Cortex of kidney (tissue), 1 donor: ENCODE measurements at places on chromosomes 6 and 20.

DNA sequence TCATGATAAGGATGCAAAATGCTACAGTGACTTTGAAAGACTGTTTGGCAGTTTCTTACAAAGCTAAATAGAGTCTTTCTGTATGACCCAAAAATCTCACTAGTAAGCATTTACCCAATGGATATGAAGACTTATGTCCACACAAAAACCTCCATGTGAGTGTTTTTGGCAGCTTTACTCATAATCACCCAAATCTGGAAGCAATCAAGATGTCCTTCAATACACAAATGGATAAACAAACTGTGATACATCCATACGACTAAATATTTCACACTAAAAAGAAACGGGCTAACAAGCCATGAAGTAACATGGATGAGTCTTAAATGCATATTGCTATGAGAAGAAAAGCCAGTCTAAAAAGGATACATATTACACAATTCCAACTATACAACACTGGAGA lies 117.2 kb downstream of the PDE10A start:
- DNase-seq = no peak

DNA sequence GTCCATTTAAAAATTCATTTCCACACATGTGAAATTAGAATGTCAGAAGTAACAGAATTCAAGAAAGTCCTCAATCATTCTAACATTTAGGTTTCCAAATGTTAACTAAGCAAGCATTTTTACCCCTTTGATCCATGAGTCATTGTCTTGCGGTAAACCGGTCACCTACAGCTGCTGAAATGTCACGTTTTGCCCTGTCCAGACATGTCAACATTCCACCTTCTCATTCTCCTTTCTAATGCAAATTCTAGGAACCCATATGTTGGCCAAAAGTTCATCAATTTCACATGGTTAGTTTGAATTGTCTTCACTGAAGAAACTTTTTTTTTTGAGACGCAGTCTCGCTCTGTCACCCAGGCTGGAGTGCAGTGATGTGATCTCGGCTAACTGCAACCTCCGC lies 117.2 kb downstream of the IPCEF1 start:
- no peak for DNase-seq

DNA sequence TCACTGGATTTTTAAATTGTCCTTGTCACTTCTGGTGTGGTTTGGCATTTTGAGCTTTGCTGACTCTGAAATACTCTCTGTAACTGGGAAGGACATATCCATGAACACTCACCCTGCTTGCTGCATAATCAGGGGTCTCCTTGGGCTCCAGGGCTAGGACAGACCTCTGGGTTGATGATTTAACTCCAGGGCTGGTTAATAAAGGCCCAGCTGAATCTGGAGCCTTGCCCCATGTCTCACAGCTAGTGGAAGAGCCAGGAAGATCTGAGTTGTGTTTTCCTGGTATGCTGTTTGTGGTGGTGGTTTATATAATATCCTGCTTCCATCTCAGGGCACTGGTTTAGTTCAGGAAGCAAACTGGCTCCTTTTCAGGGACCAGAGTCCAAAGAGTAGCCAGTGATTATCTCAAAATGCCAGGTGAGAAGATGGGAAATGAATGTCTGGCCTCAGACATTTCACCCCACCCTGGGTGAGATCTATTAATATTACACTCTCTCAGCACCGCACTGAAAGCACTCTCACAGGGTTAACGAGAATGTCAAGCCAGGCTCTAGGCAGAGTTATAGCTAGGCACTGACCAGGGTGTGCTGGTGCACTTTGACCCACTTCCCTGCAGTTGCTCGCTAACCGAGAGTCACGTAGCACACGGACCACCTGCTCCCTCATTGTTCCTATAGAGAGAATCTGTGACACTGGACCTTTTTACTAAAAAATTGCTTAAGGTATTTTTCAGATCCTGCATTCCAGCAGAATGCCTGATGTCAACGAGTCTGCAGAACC lies 90.1 kb upstream of the SLC22A16 start:
- no peak for DNase-seq

- DNase-seq = no peak
These were observed 278.2 kb upstream of the PREP start for GRCh38 chr6:105681061-105681460.

- DNase-seq = no peak
These were observed 258.6 kb upstream of the SPTLC3 start for GRCh38 chr20:12750221-12750620.
